Pericardium fibroblast (primary cell): ENCODE measurements at places on chromosomes 3 and 15. TPM values are rescaled to one million over a fixed set of nuclear protein-coding genes. Genes with fewer than 3 reads are reported as not detected.

AP4E1 gene
- total RNA-seq: 8.1 and 8.6 TPM in 2 replicates

MAPKAPK3 gene
- 22.2 and 30.9 TPM in 2 replicates for total RNA-seq

VWA5B2 gene
- not detected in 2 replicates for total RNA-seq

GOLGA8G gene
- total RNA-seq: not detected in 2 replicates

TYRO3 gene
- 15.4 and 24.0 TPM in 2 replicates for total RNA-seq

NLGN1 gene
- 4.8 and 6.5 TPM in 2 replicates for total RNA-seq
